ENCODE measurements at places on chromosomes 13 and 19.

DNA sequence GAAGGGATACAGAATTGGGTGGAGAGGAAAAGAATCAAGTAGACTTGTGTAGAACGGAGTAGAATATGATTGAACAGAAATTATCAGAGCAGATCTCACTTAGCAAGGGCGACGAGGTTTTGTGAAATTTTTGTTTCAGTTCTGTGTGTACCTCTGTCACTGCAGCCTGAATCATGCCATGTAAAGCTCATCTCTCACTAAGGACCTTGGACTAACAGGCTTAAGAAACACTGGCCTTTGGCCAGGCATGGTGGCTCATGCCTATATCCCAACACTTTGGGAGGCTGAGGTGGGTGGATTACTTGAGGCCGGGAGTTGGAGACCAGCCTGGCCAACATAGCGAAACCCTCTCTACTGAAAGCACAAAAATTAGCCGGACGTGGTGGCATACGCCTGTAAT lies 62.6 kb downstream of the MYH14 start:
- no peak for DNase-seq

DNA sequence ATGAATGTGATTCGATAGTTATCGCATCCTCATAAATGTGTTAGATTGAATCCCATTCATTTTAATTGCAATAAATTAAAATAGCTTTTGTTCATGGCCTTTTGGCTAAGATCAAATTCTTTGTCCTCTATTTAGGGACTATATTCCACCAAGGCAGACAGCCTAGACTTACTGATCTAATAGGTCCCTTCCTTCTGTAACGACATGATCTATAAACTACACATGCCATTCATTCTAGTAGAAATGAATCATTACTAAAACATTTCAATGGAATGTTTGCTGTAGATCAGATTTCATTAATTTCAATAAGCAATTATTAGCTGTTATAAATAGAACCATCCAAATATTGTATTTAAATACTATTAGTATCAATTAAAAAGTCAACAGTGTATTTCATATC lies 526.6 kb upstream of the KLHL1 start:
- DNase-seq = no peak

DNA sequence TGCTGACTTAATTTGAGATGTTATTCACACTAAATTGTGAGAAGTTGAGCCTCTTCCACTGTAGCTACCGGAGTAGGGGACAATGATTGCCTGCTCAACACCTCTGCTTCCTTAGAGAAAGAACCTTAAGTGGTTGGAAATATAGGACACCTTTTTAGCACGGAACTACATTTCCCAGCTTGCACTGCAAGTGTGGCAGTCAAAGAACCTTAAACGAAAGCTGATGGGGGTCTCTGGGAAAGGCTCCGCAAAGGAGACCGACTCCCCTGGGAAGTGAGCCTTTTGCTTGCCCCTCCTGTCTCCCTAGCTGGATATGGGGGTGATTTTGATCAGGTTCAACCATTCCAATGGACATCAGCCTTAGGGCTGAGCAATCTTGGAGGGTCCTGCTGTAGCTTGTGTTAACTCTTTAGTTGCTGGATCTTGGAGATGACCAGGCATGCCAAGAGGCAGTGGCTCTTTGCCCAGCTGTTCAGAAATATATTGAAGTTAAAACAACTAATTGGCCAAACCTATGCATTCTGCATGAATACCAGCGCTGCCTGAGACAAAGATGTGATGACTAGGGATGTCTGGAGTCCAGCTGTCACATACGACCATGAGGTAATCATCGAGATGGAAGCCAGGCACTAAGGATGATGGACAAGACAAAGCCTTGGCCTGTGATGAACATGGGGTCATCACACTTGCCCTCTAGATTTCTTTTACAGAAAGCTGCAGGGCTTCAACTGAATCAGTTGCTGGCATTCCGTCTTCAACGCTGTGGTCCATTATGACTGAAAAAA lies 286.5 kb downstream of the FOXO1 start:
- DNase-seq = no peak

- DNase-seq = no peak
Measured at GRCh38 chr19:49861541-49862378, 5.6 kb downstream of the PNKP start.

- no peak for DNase-seq
Measured at GRCh38 chr13:40656358-40656757, 10.1 kb downstream of the FOXO1 start.

- no peak for DNase-seq
Measured at GRCh38 chr13:102751886-102752285, 21.7 kb downstream of the TEX30 start.

GRCh38 chr19:4456843-4457653 lies 546 bp downstream of the UBXN6 start:
- no peak for DNase-seq

- DNase-seq = no peak
Measured at GRCh38 chr19:58033741-58034476, at the start of gene ZSCAN1. ZSCAN1 (plus strand) TSS chr19:58034025; CDS start chr19:58037837, 3,812 bp downstream.

DNA sequence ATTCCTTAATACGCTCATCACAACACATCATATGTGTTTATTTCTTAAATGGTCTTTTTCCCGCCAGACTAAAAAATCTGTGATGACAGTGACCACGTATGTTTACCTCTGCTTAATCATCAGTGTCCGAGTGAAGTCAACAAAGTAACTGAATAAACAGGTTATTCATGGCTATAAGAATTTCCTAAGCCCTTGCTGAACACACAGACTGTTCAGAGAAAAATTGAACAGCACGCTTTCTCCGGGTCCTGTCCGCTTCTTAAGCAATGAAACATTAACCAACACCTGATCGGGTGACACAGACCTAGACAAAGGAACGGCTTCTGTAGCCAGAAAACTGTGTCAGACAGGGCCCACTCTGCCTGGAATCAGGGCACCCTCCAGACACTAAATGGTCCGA lies 14.3 kb downstream of the SAFB2 start:
- no peak for DNase-seq

GRCh38 chr19:11225172-11225571 lies 14.2 kb upstream of the ANGPTL8 start:
- DNase-seq = no peak

- no peak for DNase-seq
Measured at GRCh38 chr13:74217811-74218210, 83.6 kb upstream of the KLF12 start.

DNA sequence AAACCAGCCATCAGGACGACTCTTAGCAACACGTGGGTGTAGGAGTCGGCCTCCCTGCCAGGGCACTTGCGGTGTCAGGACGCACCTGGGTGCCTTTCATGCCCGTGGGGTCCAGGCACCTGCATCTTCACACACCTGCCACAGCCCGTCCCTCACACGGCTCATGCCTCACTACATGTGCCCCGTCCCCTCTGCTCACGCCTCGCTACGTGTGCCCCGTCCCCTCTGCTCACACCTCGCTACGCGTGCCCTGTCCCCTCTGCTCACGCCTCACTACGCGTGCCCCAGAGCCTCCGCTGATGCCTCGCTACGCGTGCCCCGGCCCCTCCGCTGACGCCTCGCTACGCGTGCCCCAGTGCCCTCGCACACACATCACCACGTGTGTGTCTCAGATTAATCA lies 58.0 kb upstream of the F7 start:
- no peak for DNase-seq

GRCh38 chr13:51520524-51520923 lies 63.7 kb upstream of the WDFY2 start:
- DNase-seq = no peak

DNA sequence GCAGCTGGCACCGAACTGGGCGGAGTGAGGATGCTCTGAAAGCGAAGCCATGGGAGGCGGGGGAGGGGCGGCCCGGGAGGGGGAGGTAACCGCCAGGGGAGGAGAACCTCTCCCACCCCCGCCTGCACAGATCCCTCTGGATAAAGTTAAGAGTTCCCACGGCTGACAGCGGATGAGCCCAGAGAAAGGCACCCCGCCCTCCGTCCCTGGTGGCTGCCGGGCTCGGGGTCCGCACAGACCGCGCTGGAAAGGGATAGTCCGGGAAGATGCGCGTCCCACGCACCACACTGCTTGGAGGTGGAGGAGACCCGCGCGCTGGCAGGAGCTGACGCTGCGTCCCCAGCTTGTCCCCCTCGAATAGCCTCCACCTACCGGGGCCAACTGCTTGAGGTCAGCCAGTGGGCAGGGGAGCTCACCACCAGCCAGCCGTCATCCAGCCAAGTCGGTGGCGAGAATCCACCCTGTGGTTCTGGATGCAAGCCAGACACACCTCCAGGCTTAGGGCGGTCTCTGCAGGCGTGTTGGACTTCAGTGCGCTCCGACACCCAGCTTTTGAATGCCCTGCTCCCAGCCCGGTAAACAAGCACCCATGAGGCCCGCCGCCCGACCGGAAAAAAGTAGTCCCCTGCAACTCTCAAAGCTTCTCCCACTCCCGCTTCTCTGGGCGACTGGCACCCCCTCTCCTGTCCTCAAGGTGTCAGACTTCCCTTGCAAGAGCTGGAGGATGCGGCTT lies at the start of gene TRPC4:
TSS of gene TRPC4 (minus strand) at position 17 of the 733 bp plus-strand sequence. CDS start 86,439 bp downstream, outside the sequence.
- no peak for DNase-seq
